ENCODE measurements at places on chromosomes 3 and 15. TPM values are rescaled to one million over a fixed set of nuclear protein-coding genes. Genes with fewer than 3 reads are reported as not detected.

DNA sequence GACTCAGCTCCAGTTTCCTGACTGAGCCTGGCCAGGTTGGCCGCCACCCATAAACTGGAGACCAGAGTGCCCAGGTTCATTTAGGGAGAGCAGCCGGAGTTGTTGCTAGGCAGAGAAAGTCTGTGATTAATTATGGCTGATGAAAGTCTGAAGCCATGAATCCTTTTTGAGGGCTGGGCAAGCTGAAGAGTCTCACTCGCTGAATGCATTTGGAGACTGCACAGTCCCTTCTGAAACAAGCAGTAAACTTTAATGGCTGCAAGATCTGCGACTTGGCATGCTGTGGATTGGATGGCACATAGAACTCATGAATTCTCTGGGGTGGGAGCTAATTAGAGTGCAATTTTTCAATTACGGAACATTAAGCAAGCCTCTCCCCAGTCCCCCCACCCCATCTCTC is 282.1 kb downstream of the RPLP1 start:
- H3K27ac ChIP-seq = no peak overlapping the region
- peaks cover 6% of the 10 kb centered on the region for H3K36me3 ChIP-seq
- peaks cover 85% of the 10 kb centered on the region for H3K27me3 ChIP-seq
- no peaks in the 10 kb centered on the region for H3K4me1 ChIP-seq
- DNase-seq = no peak

DNA sequence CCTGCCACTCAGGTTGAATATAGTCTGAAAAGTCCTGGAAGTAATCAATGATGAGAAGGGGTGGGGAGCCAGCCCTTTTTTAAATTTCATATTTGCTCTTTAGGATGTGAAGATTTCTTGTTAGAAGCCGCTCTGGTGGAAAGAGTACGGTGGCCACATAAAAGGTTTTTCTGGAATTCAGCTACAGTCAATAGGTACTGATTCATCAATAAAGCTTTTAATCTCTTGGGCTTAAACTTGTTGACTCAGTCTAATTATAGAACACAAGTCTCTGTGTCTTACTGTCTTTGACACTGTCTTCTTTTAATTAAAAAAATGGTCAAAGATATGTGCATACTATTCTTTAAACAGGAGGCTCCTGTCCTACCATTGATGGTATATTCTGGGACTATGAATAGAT is 99.9 kb upstream of the TP63 start:
- no peak overlapping the region for H3K4me3 ChIP-seq
- no peak for DNase-seq
- no peaks in the 10 kb centered on the region for H3K36me3 ChIP-seq
- H3K27me3 ChIP-seq = no peaks in the 10 kb centered on the region

- H3K27ac ChIP-seq = no peak overlapping the region
- no peak for DNase-seq
- H3K36me3 ChIP-seq = no peaks in the 10 kb centered on the region
Measured at GRCh38 chr3:132325103-132325606, 7.9 kb downstream of the ACP3 start.

- DNase-seq = no peak
- no peaks in the 10 kb centered on the region for H3K4me1 ChIP-seq
- no peak overlapping the region for H3K27ac ChIP-seq
- no peak overlapping the region for H3K4me3 ChIP-seq
- no peaks in the 10 kb centered on the region for H3K36me3 ChIP-seq
- H3K27me3 ChIP-seq = no peaks in the 10 kb centered on the region
Measured at GRCh38 chr15:67009576-67010569, 55.5 kb upstream of the SMAD3 start.

NR1I2 gene
- not detected for total RNA-seq

KLHL6 gene
- total RNA-seq = not detected

FAM240A gene
- not detected for total RNA-seq

Measured in MCF 10A (cell line).